ENCODE measurements at places on chromosomes 16 and 17.

- peak overlapping the region; percentile 96 for H3K27ac ChIP-seq
- peak overlapping the region; percentile 50 for H3K4me3 ChIP-seq
- no peaks in the 10 kb centered on the region for H3K4me1 ChIP-seq
- no peaks in the 10 kb centered on the region for H3K36me3 ChIP-seq
Measured at GRCh38 chr17:28599311-28600184, 723 bp upstream of the SPAG5 start.

- H3K27me3 ChIP-seq, result no peaks in the 10 kb centered on the region
- peak overlapping the region; percentile 72 for H3K4me3 ChIP-seq
- H3K27ac ChIP-seq, result peak overlapping the region; percentile 83
- DNase-seq, result no peak
- peaks cover 26% of the 10 kb centered on the region for H3K4me1 ChIP-seq
- no peaks in the 10 kb centered on the region for H3K36me3 ChIP-seq
Measured at GRCh38 chr16:2776500-2777139, 460 bp downstream of the ELOB start.

- H3K27ac ChIP-seq, result no peak overlapping the region
- DNase-seq, result no peak
- H3K27me3 ChIP-seq, result no peaks in the 10 kb centered on the region
- no peaks in the 10 kb centered on the region for H3K4me1 ChIP-seq
Measured at GRCh38 chr16:74271872-74272271, 24.7 kb upstream of the PSMD7 start.

- peaks cover 9% of the 10 kb centered on the region for H3K4me1 ChIP-seq
- no peaks in the 10 kb centered on the region for H3K27me3 ChIP-seq
- no peak overlapping the region for H3K4me3 ChIP-seq
- no peaks in the 10 kb centered on the region for H3K36me3 ChIP-seq
Measured at GRCh38 chr16:65531475-65531874, 409.6 kb upstream of the CDH11 start.

- no peak overlapping the region for H3K27ac ChIP-seq
- no peak overlapping the region for H3K4me3 ChIP-seq
- DNase-seq, result no peak
- H3K27me3 ChIP-seq, result no peaks in the 10 kb centered on the region
- no peaks in the 10 kb centered on the region for H3K36me3 ChIP-seq
Measured at GRCh38 chr17:30395398-30396022, 16.8 kb downstream of the CPD start.

DNA sequence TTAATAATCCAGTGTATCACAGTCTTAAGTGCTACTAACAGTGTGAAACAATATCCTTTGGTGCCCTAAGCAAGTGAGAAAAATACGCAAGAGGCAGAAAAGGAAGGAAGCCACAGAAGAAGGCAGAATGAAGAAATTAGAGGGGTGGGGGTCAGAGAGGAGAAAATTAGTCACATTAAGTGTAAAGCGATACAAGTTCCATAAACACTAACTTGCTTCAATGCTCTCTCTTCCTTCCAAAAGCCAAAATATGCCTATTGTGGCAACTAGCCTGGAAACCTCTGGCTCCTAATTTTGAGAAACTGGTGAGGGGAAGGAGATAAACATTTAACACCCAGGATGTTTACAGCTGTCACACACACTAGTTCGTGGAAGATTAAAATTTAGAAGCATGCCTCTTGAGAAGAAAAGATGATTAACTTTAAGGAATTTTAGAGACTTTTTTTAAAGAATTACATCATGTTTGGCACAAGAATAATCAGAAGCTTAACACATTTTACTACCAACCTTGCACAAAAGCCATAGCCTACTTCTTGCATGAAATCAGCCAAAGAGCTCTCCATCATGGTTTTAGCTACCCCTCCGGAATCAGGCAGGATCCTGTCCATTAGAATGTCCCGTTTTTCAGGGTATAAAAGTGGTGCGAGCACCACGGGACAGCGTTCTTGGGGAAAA is 44.7 kb downstream of the CNOT1 start:
- H3K27me3 ChIP-seq, result no peaks in the 10 kb centered on the region
- H3K4me3 ChIP-seq, result no peak overlapping the region
- no peaks in the 10 kb centered on the region for H3K4me1 ChIP-seq
- no peak for DNase-seq
- H3K27ac ChIP-seq, result no peak overlapping the region

DNA sequence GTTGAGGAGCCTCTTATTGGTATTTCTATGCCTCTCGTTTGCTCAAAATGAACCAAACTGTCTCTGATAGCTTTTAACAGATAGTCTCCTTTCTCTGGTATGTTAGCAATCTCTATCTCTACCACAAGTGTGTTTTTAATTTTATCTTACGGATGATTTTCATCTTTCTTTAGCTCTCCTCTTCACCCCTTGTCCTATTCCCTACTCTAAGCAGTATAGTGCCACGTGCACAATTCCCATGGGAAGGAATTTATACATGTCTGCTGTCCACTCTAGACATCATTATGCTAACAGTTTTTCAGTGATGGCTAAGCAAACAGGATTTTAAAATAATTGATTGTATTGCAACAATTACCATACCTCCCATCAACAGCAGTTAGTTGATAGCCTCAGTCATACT is 177.3 kb downstream of the CYB561 start:
- no peak overlapping the region for H3K4me3 ChIP-seq
- H3K27ac ChIP-seq, result no peak overlapping the region
- DNase-seq, result no peak
- no peaks in the 10 kb centered on the region for H3K36me3 ChIP-seq

DNA sequence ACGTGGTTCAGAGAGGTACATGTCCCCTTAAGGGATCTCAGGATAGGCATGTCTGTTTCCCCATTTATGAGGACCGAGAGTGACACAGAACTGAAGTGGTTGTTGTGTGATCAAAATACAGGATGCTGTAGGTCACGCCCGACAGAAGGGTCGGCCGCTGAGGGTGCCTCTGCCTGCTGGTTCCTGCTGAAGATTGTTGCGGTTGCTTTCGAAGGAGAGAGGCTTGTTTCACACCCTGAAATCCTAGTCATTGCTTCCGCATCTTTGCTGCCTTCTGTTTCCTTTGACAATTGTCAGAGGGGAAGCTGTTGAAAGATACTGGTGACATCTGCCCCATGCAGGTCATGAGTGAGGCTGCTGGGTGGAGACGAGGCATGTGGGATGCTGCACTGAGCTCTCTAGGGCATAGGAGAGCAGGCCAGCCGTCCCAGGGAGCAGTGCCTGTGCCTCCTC is 3.8 kb upstream of the NAT9 start:
- no peaks in the 10 kb centered on the region for H3K27me3 ChIP-seq
- peak overlapping the region; percentile 65 for H3K27ac ChIP-seq
- peak; percentile 61 for DNase-seq
- H3K4me1 ChIP-seq, result peaks cover 14% of the 10 kb centered on the region
- H3K36me3 ChIP-seq, result no peaks in the 10 kb centered on the region
- H3K4me3 ChIP-seq, result no peak overlapping the region

DNA sequence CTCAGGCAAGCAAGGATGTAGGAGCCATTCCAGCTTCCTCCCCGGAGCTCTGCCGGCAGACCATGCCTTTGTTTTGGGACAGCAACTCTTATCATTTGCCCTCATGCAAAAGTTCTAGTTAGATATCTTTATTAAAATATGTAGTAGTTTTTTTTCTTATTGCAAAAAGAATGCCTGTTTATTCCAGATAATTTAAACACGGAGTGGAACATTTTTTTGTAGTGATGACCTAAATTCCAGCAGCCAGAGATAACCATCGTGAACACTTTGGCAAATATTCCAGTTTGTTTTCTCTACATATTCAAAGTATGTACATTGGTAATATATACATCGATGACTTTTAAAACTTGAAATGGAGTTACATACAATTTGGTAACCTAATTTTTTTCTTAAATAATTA is 54.8 kb downstream of the CRISPLD2 start:
- H3K27ac ChIP-seq, result no peak overlapping the region
- no peak overlapping the region for H3K4me3 ChIP-seq
- DNase-seq, result no peak
- no peaks in the 10 kb centered on the region for H3K4me1 ChIP-seq
- H3K27me3 ChIP-seq, result no peaks in the 10 kb centered on the region
- no peaks in the 10 kb centered on the region for H3K36me3 ChIP-seq

DNA sequence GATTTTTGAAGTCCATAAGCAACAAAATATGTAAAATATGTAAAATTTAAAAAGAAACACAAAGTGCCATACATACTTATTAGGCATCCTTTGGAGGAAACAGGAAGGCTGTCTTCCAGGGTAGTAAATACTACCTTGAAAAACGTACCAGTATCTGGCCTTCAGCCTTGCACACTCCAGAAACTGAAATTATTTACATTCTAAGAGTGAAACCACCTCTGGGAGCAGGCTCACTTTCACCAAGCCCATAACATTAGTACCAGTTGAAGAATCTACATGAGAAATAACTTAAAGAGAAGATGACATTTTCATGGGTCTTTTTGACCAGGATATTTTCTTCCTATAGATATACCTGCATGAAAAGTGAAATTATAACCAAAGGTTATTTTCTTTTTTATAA is 6.4 kb downstream of the KRTAP9-1 start:
- H3K4me1 ChIP-seq, result peaks cover 10% of the 10 kb centered on the region
- H3K27me3 ChIP-seq, result no peaks in the 10 kb centered on the region
- DNase-seq, result no peak
- H3K4me3 ChIP-seq, result no peak overlapping the region

GRCh38 chr16:57315416-57315815 is 30.9 kb upstream of the PLLP start:
- DNase-seq, result no peak
- no peak overlapping the region for H3K27ac ChIP-seq
- H3K4me1 ChIP-seq, result peaks cover 7% of the 10 kb centered on the region
- no peak overlapping the region for H3K4me3 ChIP-seq

DNA sequence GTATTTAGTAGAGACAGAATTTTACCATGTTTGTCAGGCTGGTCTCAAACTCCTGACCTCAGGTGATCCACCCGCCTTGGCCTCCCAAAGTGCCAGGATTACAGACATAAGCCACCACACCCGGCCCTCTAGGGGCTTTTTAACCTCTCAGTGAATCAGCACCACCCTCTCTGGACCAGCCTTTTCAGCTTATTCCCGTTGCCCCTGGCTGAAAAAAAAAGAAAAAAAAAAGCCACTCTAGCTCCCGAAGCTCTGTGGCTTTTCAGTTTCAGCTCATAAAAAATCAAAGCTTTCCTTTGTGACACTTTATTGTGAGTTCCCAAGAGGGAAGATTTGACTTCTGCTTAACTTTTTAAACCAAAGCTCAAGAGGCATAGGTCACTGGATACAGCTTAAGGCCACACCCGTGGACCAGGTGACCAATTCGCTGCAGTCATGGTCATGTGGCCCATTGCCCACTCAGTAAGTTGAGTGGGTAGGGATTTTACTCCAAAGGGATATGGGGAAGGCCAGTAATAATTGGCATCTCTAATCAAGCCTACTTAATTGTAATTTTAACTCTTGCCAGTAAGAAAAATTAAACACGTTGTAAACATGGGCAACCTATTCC is 46.6 kb upstream of the MED13 start:
- no peaks in the 10 kb centered on the region for H3K27me3 ChIP-seq
- peak; percentile 50 for DNase-seq
- no peaks in the 10 kb centered on the region for H3K36me3 ChIP-seq
- no peaks in the 10 kb centered on the region for H3K4me1 ChIP-seq
- H3K27ac ChIP-seq, result peak overlapping the region; percentile 76
- H3K4me3 ChIP-seq, result no peak overlapping the region

DNA sequence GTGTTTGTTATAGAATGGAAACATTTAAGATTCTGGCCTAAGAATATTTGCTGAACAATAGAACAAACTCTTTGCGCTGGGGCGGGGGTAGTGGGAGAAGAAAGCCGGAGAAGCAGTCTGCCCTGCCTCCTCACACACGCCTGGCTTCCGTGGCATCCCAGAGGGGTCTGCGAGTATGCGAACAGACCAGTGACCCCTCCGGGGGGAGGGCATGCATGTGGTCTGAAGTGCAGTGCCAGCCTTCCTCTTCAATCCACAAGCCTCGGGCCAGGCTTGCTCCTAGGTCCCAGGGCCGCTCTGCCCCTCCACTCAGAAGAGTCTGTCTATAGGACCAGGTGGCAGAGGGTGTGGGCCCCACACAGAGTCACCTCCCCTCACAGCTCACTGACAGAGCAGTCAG is 14.1 kb upstream of the IGFALS start:
- H3K27ac ChIP-seq, result no peak overlapping the region
- DNase-seq, result no peak
- peaks cover 25% of the 10 kb centered on the region for H3K36me3 ChIP-seq
- no peaks in the 10 kb centered on the region for H3K27me3 ChIP-seq
- no peak overlapping the region for H3K4me3 ChIP-seq
- no peaks in the 10 kb centered on the region for H3K4me1 ChIP-seq

DNA sequence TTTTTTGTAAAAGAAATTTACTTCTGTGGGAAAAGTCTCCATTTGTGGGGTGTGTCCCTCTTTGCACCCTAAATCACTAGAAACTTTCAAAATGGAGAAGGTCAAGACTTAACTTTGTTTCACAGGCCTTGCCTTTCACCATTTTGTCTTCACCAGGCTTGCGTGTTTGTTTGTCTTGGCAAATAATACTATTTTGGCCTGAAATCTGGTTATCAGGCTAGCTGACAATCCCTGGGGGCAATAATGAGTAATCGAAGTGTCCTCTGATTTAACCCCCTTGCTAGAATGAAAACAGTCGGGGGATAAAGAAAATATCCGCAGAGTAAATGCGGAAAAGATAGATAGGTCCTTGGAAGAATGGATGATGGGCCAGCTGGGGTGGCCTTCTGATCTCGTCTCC is 34.5 kb downstream of the SLC39A11 start:
- no peaks in the 10 kb centered on the region for H3K36me3 ChIP-seq
- H3K27ac ChIP-seq, result no peak overlapping the region
- no peaks in the 10 kb centered on the region for H3K4me1 ChIP-seq
- no peaks in the 10 kb centered on the region for H3K27me3 ChIP-seq
- DNase-seq, result no peak

- H3K27ac ChIP-seq, result peak overlapping the region; percentile 87
- no peak overlapping the region for H3K4me3 ChIP-seq
- DNase-seq, result no peak
Measured at GRCh38 chr17:73347351-73347750, 35.5 kb upstream of the CDC42EP4 start.

DNA sequence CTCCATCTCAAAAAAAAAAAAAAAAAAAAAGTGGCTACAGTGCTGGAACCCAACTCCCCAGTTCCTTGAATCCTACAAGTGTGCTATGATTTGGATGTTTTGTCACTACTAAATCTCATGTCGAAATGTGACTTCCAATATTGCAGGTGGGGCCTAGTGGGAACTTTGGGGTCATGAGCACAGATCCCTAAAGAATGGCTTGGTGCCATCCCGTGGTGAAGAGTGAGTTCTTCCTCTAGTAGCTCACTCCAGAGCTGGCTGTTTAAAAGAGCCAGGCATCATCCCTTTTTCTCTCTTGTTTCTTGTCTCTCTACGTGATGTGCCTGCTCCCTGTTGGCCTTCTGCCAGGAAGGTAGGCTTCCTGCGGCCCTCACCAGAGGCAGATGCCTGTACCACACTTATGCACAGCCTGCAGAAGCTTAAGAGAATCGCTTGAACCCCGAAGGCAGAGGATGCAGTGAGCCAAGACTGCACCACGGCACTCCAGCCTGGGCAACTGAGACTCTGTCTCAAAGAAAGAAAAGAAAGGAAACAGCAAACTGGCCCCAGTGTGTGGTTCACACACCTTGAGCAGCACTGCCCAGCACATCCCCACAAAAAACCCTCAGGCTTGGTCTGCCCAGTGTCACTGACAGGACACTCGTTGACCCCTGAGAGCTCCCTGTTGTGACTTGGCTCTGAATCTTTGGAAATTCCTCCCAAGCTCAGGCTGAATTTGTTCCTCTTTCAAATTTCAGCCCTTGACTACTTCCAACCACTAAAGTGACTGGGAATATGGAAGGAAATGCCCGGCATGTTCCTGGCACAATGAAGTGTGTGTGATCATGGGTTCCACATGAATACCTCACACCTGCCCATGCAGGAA is 3.1 kb downstream of the MT1E start:
- no peak overlapping the region for H3K4me3 ChIP-seq
- no peak overlapping the region for H3K27ac ChIP-seq
- peaks cover 35% of the 10 kb centered on the region for H3K4me1 ChIP-seq
- no peak for DNase-seq
- no peaks in the 10 kb centered on the region for H3K36me3 ChIP-seq
